ENCODE measurements at places on chromosomes 2 and 18.

- peak; percentile 64 for DNase-seq
Measured at GRCh38 chr2:238700117-238700457, 147.8 kb upstream of the TWIST2 start.

- DNase-seq, result no peak
Measured at GRCh38 chr2:82740527-82740926, 1718.6 kb downstream of the SUCLG1 start.

- DNase-seq, result no peak
Measured at GRCh38 chr18:43022874-43023273, 92.6 kb downstream of the RIT2 start.

DNA sequence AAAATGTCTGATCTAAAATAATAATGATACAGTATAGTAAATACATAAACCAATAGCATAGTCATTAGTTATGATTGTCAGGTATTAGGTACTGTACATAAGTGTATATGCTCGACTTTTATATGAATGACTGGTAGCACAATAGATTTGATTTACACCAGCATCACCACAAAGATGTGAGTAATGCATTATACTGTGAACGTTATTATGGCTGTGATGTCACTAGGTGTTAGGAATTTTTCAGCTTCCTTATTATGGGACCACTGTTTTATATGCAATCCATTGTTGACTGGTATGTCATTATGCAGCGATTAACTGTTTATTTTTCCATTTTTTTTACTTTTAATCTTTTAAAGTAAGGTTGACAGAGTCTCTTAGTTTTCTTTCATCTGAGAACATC is 23.7 kb downstream of the ATP9B start:
- DNase-seq, result no peak

- no peak for DNase-seq
Measured at GRCh38 chr2:192245329-192245728, 50.6 kb upstream of the TMEFF2 start.

- peak; percentile 3 for DNase-seq
Measured at GRCh38 chr2:33616873-33617272, 17.8 kb upstream of the FAM98A start.

- no peak for DNase-seq
Measured at GRCh38 chr2:207768866-207769596, 675 bp downstream of the FZD5 start.

- DNase-seq, result peak; percentile 26
Measured at GRCh38 chr2:74847070-74847858, 13.3 kb downstream of the HK2 start.

DNA sequence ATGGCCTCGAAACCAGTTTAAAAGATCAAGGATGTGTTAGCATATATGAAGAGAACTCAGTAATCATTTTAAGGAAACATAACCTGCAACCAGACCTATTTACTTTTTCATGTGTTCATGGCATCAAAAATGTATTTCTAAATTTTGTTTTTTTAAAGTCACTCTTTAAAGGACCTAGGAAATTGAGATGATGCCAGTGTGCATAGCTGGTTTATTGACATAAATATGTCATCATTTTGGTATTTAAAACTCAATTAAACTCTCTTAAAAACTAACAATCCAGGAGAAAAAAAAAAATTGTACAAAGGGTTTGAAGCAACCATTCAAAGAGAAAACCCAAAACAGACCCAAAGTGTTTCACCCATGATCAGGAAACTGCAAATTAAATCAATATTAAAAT is 198.9 kb upstream of the RND3 start:
- DNase-seq, result peak; percentile 47

- no peak for DNase-seq
Measured at GRCh38 chr2:166117491-166117890, 10.3 kb downstream of the SCN1A start.

DNA sequence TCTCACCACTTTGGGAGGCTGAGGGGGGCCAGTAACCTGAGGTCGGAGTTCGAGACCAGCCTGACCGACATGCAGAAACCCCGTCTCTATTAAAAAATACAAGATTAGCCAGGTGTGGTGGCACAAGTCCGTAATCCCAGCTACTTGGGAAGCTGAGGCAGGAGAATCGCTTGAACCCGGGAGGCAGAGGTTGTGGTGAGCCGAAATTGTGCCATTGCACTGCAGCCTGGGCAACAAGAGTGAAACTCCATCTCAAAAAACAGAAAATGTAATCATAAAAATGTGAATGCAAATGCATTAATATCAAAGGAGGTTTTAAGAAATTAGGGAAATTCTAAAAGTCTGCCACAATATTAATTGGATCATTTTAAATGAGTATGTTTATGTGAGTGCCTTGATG is 45.7 kb downstream of the ACTR2 start:
- DNase-seq, result no peak

Measured in IMR-90 (cell line).